Fibroblast of upper back skin (primary cell): ENCODE measurements at places on chromosomes 11 and 22.

GRCh38 chr11:66607126-66607834 lies 9.2 kb upstream of the RBM14 start:
- DNase-seq = peak; percentile 82

- DNase-seq = peak; percentile 79
Observed at GRCh38 chr11:114348200-114349191, 51.8 kb downstream of the C11orf71 start.

GRCh38 chr11:131295986-131296385 lies 74.4 kb upstream of the NTM start:
- no peak for DNase-seq

DNA sequence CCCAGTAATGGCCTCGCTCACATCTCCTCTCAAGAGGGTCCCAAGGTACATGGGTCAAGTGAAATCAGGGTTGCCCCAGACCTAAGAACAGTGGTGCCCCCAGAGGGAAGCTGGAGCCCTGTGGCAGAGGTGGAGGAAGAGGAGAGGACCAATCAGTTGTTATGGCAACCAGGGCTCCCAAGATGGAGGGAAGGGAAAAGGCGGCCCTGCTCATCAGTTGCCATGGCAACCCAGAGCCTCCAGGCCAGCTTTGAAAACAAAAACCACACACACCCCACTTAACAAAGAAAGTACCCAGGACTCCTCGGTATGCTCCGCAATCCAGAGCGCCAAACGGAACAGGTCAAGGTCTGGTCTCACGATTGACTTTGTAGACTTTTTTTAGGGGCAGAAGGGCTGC lies 53.5 kb upstream of the SLC35C1 start:
- DNase-seq = no peak

DNA sequence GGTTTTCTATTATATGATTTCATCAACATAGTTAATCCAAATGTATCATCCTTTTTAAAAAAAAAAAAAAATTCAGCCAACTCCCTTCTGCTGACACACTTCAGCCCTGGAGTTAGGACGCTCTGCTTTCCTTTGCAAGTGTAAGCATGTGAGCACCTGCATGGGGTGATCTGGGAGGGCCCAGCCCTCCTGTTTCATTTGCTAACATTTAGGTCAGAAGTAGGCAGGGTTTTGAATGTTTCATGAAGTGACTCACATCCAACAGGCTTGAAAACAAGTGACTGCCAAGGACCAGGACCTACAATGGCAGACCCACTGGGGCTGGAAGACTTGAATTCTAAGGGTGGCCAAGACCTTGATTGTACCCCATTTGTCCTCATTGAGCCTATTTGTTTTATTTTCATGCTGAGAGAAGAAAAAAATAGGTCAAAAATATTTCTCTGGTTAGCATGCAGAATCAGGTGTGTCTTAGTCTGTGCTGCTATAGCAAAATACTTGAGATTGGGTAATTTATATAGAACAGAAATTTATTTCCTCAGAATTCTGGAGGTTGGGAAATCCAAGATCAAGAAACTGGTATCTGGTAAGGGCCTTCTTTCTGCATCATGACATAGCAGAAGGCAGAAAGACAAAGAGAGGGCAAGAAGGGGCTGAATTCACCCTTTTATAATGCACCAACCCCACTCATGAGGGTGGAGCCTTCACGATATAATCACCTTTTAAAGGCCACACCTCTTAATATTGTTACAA lies 137.6 kb downstream of the CD44 start:
- no peak for DNase-seq

DNA sequence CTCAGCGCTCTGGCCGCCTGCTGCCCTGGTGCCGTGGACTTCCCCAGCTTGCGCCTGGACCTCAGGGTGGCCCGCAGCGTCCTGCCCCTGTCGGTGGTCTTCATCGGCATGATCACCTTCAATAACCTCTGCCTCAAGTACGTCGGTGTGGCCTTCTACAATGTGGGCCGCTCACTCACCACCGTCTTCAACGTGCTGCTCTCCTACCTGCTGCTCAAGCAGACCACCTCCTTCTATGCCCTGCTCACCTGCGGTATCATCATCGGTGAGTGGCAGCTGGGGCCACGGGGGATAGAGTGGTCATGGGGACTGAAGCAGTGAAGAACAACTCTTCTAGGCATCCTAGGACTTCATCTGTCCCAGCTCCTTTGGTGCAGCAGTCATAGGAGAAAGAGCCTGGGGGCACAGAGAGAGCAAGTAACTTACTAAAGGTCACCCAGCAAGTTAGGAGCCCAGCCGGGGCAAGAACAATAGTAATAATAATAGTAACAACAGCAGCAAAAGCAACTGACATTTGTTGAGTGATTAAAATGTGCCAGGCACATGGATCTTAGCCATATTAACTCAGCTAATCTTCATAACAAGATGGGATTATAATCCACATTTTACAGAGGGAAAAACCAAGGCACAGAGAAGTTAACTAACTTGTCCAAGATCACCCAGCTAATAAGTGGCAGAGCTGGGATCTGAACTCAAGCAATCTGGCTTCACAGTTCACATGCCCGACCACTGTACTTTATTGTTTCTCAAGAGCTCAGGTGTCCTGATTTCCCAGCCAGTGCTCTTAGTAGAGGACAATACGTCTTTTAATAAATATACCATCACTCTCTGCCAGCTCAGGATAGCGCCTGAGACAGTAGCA lies 1.4 kb downstream of the SLC35C1 start:
- DNase-seq = no peak

DNA sequence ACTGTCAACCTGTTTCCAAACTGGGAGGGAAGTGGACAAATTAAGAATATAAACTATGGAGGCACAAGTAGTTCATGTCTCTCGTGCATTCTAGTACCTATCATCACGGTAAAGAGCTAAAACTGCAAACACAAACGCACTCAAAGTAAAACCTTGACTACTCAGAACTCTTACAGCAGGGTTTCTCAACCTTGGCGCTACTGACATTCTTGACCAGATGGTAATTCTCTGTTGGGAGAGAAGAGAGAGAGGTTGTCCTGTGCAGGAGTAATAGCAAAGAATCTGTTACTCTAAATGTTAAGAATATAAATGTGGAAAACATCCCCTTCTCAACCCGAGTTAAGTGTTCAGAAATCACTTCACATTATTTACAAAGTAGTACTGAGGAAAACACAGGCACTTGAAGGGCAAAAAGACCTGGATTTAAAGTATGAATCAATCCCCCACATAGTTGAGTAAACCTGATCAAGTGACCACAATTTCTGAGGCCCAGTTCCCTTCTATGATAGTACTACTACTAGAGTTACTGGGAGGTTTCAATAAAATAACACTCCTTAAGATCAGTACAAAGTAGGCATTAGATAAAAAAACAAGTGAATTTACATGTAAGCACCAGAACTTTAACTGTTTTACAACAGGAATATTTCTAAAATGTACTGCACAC lies 73.1 kb upstream of the ARHGAP32 start:
- DNase-seq = no peak

DNA sequence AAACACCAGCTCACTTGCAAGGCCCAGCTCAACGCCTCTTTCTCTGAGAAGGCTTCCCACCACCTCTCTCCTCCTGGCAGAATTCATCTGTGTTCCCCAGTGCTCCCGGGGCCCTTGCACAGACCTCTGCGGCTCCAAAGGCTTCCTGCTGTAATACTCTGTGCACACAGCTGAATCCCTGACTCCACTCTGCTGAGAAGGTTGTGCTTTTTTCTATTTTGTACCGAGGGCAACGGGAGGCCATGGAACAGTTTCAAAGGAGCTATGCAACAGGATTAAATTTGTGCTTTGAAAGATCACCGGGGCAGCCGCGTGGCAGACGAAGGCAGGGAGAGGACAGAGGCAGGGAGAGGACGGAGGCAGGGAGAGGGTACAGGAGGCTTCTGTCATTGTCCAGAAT lies 49.2 kb upstream of the SYT7 start:
- DNase-seq = no peak

- no peak for DNase-seq
Observed at GRCh38 chr11:14539982-14540421, 19.8 kb upstream of the PSMA1 start.

GRCh38 chr11:76824980-76825725 lies 35.6 kb upstream of the ACER3 start:
- DNase-seq = peak; percentile 29

DNA sequence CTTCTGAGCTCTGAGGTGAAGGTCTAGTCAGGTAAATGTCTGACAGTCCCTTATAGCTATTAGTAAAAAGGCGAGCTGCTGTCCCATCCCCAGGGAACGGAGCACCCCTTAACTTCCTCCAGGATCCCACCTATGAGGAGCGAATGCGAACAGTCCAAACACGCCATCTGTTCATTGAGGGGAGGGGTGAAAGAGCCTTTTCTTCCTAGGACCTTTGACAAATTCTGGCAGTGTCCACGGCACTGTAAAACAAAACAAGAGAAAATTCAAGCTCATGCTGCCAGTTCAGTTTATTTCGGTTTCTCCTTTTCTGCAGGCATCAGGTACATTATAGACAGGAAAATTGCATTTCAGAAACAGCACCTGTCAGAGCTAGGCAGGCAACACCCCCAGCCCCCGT lies 253.8 kb upstream of the CADM1 start:
- no peak for DNase-seq

GRCh38 chr11:65291613-65292012 lies 23.1 kb upstream of the CDC42EP2 start:
- DNase-seq = peak; percentile 72

- DNase-seq = peak; percentile 54
Observed at GRCh38 chr11:128222245-128222884, 365.0 kb downstream of the ETS1 start.

- no peak for DNase-seq
Observed at GRCh38 chr11:73074319-73074718, 67.8 kb downstream of the FCHSD2 start.

DNA sequence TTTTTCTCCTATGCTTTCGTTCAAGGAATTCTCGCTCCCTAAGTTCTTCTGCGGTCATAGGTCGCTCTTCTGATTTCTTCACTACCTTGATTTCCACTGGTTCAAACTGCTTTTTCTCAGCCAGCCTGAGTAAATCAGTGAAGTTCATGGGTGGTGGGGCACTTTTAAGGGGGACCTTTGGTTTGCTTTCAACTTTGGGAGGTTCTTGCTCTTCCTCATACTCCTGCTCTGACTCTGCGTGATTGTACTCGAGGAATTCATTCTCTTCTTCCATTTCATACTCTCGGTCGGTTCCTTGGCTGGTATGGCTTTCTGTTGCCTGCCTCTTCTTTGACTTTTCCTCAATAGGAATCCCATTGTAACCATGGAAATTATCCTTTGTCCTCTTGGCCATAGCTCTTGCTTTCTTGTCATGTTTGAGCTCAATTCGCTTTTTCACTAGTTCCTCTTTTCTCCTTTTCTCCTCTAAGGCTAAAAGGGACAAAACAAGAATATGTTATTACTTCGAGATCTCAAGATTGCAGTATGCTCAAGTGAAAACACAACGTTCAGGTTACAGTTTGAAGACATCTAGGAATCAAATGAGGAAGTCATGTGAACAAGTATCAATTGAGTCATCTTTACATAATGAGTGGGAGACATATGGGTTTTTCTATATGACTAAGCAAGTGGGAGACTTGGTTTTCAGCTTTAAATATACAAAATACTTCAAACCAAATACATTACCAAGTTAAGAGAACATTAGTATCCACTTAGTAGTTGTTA lies 16.2 kb downstream of the MISFA start:
- DNase-seq = peak; percentile 20

- no peak for DNase-seq
Observed at GRCh38 chr11:130462101-130462885, 13.8 kb downstream of the ADAMTS15 start.

DNA sequence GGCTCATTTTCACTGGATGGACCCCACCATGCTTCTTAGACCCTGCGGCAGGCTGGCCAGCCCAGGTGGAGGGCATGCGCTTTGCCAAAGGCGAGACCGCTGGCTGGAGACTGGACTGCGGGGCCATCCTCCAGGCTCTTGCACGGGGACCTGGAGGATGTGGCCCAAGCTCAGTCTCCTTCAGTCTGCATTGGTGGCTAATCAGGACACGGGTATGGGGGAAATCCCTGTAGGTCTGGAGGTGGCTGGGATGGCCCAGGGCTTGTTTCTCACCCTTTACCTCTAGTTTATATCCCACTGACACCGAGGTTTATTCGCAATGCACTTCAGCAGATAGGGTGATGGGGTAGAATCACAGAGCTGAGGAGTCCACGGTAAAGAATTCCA lies 45.0 kb downstream of the BCR start:
- no peak for DNase-seq

DNA sequence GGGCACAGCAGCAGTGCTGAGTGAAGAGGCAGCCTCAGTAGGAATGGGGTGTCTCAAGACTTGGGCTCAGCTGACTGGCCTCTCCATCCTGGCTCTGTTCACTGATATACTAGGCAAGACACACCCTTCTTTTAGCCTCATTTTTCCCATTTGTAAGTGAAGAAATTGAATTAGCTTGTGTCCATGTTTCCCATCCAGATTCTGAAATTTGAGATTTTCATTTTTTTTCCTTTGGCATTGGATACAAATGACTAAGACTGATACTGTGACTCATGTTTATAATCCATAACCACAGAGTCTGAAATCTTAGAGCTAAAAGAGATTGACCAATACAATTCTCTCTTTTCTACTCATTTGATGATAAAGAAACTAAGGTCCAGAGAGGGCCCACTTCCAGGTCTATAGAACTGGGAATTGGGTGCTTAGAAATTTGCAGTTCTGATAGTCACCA lies 110.9 kb downstream of the KCNC1 start:
- peak; percentile 77 for DNase-seq
